Erythroblast (primary cell): ENCODE measurements at places on chromosomes 7 and 10.

DNA sequence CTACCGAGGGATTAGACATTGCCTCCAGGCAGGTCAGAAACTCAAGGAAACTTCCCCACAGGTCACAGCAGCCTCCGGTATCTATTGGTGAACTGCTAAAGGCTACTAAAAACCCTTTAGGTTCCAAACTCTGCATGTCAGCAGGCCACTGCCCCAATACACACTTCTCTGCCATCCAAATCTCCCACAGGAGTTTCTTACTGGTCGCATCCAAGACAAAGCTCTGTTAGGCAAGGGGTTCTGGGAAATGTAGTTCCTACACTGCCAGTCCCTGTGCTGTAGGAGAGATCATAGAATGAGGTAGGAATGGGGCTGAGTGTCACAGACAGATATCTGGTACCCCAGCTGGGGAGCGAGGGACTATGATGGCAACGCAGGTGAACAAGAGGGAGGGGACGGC lies 757.0 kb upstream of the C7orf33 start:
- DNase-seq = no peak

- peak; percentile 65 for DNase-seq
Measured at GRCh38 chr7:142496545-142496991, 238.7 kb upstream of the PRSS58 start.

DNA sequence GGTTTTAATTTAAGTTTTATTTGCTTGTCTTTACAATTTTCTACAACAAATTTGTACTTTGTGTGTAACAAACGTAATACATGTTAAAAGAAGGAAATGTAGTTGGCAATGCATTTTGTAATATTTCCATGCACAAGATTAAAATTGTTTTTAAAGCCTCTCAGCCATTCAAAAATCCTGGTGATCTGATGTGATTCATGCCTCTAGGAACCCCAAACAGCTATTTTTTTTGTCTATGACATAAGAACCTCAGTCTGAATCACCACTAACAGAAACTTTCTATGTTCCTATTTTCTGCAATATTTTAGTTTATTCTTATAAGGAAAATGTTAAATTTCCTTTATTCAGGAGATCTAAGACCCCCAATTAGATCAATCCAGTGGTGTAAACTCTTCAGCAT lies 183.1 kb upstream of the YAE1 start:
- DNase-seq = no peak

GRCh38 chr7:157502701-157503111 lies 165.9 kb downstream of the DNAJB6 start:
- no peak for DNase-seq

DNA sequence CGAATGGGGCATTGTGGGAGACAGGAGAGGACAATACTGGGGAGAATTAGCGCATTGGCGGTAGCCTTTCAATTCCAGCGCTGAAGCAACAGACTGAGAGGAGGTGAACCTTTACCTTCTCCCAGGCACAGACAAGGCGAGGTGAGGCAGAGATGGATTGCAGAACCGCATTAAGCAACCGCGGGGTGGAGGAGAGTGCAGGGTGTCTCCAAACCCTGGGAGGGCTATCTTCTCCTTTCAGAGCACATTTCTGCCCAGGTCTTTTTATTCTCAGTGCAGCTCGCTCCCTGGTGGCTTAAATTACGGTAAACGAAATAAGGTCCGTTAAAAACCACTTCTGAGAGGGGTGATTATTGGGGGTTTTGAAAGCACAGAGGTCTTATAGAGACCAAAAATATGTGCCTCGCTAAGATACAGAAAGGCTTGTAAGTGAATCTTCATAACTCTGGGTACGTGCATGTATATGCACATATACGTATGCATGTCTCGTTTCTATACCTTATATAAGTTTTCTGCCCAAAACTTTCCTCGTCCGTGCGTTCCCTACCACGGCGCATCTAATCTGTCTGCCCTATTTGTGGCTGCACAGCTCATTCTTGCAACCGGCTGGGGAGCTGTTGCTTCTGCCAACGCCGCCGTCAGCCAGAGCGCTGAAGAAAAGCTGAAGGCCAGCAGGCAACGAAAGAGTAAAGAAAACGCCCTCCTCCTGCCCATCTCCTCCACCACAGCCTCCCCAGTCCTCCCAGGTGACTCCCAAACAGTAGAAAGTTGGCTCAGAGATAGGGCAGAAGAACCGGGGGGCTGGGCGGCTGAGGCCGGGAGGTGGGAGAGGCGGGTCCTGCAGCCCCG lies 895 bp upstream of the ZNF804B start:
- no peak for DNase-seq

- DNase-seq = peak; percentile 13
Measured at GRCh38 chr7:26857506-26858240, 6.7 kb downstream of the SKAP2 start.

GRCh38 chr7:20224025-20224424 lies 6.8 kb upstream of the MACC1 start:
- DNase-seq = peak; percentile 11

DNA sequence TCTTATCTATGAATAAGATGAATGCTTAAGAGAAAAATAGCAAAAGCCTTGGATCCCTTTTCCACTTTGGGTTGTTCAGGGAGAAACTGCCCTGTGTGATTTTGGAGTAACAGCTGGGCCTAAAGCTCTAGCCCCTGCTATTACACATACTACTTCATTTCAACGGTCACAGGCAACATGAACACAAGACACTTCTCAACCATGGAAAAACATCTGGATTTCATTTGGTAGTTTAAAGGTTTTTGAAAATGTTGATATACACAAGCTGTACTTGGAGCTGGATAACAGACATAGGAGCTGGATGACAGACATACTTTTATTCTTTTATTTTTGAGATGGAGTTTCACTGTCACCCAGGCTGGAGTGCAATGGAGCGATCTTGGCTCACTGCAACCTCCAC lies 2.7 kb upstream of the CHUK start:
- no peak for DNase-seq

GRCh38 chr7:45067582-45067981 lies 21.2 kb downstream of the NACAD start:
- DNase-seq = no peak

DNA sequence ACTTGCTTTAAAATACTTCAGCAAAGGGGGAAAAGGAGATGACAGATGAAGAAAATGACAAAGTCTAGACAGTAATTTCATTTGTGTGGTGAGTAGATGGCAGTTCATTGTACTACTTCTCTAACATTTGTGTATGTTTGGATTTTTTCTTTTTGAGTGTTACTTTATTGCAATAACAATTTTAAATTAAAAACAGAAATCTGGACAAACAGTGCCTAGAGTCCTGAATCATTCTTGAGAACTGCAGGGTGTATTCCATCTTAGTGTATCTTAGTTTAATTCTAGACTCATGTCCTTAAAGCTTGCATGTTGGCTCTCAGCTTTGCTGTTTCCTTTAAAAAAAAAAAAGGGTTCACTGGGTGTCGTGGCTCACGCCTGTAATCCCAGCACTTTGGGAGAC lies 31.1 kb downstream of the HOXA1 start:
- DNase-seq = no peak

GRCh38 chr7:95398155-95398940 lies 2.2 kb upstream of the PON3 start:
- no peak for DNase-seq

- no peak for DNase-seq
Measured at GRCh38 chr10:52742731-52743130, 29.9 kb downstream of the MBL2 start.

GRCh38 chr10:32070645-32071044 lies 14.4 kb upstream of the KIF5B start:
- DNase-seq = no peak

DNA sequence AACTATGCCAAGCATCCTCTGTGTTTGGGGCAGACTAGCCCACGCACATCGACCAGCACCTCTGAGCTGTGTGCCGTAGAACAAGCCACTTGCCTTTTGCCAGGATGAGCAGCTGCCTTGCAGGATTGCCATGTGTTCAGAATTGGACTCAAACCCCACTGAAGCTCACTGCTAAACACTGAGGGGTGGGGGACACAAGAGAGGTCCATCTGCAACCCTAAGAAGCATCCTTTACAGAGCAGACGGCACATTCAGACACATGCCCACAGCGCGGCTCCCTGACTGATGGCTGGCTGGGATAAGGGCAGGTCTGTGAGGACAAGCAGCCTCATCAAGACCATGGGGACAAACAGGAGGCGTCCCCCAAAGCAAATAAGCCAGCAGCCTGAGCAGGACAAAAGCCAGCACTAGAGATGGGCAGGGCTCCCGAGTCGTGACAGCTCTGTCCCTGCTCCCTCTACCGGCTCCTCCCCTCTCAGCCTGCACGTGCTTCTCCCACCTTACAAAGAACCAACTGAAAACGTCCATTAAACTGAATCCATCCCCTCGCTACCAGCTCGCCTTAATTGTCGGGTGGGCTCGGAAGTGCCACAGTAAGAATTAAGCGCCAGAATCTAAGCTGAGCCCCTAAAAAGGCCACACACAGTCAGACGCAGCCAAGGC lies 114.2 kb downstream of the PRKAG2 start:
- no peak for DNase-seq

GRCh38 chr7:27082171-27082570 lies 13.6 kb downstream of the HOXA1 start:
- DNase-seq = no peak

- no peak for DNase-seq
Measured at GRCh38 chr7:82098414-82098813, 328.6 kb upstream of the HGF start.

DNA sequence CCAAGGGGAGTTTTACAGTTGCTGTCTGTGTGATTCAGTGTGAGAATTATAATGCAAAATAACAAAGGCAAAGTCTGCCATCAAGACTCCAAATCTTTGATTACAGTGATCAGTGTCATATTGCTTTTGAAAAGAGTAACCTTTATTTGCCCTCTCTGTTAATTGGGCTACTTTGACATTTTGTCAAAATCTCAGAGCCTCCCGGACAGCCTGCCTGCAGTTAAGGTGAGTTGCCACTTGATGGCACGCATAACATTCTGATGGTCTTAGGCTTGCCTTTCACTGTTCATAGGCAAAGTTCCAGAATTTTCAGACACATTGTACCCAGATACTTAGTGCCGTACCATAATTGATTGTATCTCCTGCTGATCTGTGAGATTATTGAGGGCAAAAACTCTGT lies 253.5 kb downstream of the ABCA13 start:
- no peak for DNase-seq

GRCh38 chr10:52318136-52318701 lies 4.1 kb downstream of the DKK1 start:
- no peak for DNase-seq

GRCh38 chr10:92265687-92266258 lies 25.1 kb downstream of the CPEB3 start:
- no peak for DNase-seq

- DNase-seq = no peak
Measured at GRCh38 chr7:156962897-156963296, 13.4 kb downstream of the NOM1 start.

DNA sequence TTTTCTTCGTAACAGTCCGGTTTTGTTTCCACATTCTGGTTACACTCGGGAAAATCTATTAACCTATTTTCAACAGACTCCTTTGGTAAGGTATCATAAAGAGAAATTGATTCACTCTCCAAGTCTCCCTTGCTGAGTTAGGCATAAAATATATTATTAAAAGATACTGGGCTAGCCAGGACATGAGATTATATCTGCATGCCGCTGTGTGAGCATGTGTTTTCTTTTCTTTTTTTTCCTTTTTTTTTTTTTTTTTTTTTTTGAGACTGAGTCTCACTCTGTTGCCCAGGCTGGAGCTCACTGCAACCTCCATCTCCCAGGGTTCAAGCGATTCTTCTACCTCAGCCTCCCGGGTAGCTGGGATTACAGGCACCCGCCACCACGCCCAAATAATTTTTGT lies 23.0 kb upstream of the SFMBT2 start:
- DNase-seq = no peak

- no peak for DNase-seq
Measured at GRCh38 chr10:70691611-70692010, 19.3 kb downstream of the ADAMTS14 start.

- no peak for DNase-seq
Measured at GRCh38 chr7:94333810-94334209, 60.9 kb upstream of the COL1A2 start.

- DNase-seq = no peak
Measured at GRCh38 chr7:44195889-44196288, 4.9 kb upstream of the YKT6 start.

- DNase-seq = no peak
Measured at GRCh38 chr7:120996988-120997345, 8.5 kb downstream of the CPED1 start.

- DNase-seq = no peak
Measured at GRCh38 chr7:150417239-150417638, 33.2 kb upstream of the GIMAP8 start.

GRCh38 chr10:19993714-19994315 lies 177.6 kb downstream of the PLXDC2 start:
- no peak for DNase-seq

DNA sequence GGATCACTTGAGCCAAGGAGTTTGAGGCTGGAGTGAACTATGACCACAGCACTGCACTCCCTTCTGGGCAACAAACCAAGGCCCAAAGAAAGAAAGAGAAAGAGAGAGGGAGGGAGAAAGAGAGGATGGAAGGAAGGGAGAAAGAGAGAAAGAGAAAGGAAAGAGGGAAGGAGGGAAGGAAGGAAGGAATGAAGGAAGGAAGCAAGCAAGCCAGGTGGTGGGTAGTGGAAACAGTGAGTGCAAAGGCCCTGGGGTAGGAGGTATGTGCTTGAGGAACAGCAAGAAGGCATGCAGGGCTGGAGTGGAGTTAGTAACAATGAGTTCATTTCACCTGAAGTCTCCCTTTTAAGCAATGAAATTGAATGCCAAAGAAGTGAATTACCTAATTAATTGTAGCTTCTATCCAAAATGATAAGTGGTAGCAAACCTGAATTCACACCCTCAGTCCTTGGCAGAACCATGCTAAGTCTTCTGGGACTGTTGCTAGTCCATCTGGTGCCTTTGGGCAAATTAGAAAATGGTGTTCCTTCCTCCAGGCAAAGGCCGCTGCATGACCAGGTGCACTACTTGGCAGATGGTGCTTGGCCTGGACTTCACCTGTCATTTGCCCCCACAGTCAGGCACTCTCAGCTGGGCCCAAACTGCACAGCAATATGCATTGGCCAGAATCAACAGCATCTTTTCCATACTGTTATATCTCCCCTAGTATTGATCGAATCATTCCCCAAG lies 67.4 kb upstream of the MPP7 start:
- no peak for DNase-seq

DNA sequence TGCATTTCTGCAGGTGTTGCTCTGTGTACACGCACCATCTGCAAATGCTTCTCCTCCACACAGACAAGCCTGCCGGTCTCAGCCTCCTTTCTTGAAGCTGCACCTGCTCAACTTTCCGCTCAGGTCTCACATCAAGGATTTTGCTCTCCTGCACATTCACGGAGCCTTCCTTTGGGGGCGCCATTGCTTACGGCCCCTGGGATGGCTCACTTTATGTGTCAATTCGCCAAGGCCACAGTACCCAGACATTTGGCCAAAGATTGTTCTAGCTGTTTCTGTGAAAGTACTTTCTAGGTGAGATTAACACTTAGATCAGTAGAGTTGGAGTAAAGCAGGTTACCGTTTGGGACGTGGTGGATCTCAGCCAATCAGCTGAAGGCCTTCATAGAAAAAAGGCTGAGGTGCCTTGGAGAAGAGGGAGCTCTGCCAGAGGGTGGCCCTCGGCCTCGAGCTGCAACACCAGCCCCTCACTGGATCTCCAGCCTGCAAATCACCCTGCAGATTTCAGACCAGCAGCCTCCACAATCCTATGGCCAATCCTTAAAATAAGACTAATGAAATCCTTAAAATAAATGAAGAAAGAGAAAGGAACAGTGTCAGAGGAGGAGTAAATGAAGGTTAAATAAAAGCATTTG lies 39.9 kb upstream of the PPP2R2D start:
- no peak for DNase-seq
